ENCODE measurements at places on chromosomes 2 and 18.

- peak; percentile 47 for DNase-seq
Observed at GRCh38 chr2:161170958-161171932, 11.0 kb downstream of the TANK start.

- no peak for DNase-seq
Observed at GRCh38 chr2:8481463-8482009, 200.3 kb upstream of the ID2 start.

GRCh38 chr2:138020432-138020831 is 56.2 kb downstream of the HNMT start:
- no peak for DNase-seq

DNA sequence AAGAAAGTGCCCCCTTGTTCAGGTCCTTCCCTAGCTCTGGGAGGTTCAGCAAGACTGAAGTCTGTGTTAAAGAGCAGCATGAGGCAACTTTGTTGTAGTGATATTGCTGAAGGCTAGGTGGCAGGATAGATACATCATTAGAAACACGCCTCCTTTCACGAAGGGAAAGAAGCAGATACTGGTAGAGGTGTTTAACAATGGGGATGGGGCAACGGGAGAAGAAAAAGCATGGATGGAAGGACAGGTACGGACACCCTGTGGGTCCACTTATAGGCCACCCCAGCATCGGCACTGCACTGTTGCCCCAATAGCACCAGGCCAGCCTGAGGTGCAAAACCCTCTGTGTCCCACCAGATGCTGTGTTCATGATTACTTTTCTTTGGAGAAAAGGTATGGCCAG is 3.5 kb upstream of the IGFBP5 start:
- peak; percentile 32 for DNase-seq

GRCh38 chr2:9799011-9799596 is 44.2 kb upstream of the TAF1B start:
- DNase-seq: no peak

DNA sequence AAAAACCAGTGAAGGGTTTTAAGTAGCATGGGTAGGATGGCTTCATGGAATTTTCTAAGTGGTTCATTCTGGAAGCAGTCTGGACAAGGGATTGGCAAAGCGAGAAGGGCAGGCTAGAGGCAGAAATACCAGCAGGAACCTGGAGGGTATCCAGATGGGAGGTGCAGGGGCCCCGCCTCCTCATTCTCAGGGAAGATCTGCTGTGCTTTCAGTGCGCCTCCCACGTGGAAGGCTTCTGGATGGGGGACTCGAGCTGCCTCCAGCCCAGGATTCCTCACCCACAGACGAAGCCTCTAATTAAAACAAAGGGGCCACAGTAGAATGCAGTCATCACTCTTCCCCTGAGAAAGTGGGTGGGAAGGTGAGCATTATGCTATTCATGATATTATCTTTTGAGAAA is 79.8 kb downstream of the VSNL1 start:
- no peak for DNase-seq

- DNase-seq: no peak
Observed at GRCh38 chr2:236938126-236938525, 147.6 kb upstream of the COPS8 start.

DNA sequence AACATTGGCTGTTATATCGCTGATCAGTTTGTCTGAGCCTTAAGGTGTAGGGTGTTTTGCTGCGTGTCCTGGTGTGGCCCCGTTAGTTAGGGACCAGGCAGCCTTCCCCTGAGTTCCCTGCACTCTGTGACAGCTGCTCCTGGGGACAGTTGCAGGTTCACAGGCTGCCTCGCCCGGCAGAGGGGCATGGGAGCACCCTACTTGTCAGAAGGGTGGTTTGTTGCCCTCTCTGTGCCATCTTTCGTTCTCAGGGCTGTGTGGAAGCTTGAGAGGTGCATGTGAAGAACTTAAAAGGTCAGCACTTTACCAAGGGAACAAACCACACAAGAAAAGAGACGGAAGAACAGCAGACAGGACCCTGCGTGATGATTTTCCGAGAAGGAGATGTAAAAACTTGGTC is 159.6 kb downstream of the LDLRAD4 start:
- no peak for DNase-seq

- DNase-seq: no peak
Observed at GRCh38 chr2:238846628-238847418, 1.1 kb upstream of the TWIST2 start.

- no peak for DNase-seq
Observed at GRCh38 chr2:46548521-46549144, 69.3 kb downstream of the TMEM247 start.

DNA sequence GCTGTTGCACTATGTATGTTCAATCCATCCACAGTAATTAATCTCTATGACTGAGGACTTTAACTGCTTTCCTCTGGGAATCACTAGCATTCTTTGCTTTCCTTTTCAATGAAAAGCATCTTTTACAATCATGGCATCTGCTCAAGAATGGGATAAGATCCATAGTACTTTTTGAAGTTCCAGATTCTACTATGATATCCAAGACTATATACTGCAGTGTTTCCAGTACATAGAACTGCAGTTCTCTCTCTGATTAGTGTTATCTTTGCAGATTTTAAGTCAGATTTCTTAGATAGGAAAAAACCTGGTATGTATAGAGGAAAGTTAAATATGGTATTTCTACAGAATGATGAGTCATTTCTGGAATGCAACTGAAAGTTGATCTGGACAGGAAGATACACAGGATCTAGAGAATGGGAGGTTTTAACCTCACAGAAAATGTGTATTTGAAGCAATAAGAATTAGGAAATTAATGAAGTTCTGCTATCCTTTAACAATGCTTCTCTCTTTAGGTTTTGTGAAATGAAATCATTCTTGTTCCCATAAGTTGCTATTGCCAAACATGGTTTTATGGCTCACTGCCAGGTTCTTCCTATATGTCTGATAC is 670.7 kb downstream of the ERBB4 start:
- no peak for DNase-seq

GRCh38 chr18:22483407-22483806 is 65.7 kb upstream of the CTAGE1 start:
- DNase-seq: no peak

DNA sequence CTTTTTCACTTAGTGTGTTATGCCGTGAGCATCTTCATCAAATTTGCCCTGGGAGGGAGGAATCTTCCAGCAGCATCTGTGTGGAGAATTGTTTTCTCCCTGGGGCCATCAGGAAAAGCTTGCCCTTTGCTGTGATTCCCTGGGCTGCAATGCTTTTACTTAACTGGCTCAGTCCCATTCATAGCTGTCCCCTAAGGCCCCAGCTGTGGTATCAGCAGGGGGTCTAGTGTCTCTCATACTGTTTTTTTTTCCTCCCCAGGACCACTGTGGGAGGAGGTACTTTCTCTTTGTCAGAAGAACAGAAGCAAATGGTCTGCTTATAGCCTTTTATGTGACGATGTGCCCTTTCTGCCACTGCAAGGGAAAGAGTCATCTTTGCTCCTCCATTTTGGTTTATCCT is 176.8 kb upstream of the CELF4 start:
- DNase-seq: no peak

DNA sequence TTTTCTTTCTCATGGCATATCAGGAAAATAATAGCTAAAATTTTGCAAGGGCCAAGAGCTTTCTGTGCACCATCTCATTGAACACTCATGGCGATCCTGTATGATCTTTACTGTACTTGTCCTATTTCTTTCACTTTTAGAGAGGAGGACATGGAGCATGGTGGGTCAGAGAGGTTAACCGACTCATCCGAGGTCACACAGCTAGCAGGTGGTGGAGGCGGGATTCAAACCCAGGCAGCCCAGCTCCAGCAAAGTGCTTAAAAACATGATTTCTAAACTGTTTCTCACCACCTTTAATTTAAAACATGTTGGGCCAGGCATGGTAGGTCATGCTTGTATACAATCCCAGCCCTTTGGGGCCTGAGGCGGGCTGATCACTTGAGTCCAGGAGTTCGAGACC is 6.4 kb downstream of the NGEF start:
- DNase-seq: no peak

- no peak for DNase-seq
Observed at GRCh38 chr2:128394007-128394730, 75.5 kb upstream of the HS6ST1 start.

DNA sequence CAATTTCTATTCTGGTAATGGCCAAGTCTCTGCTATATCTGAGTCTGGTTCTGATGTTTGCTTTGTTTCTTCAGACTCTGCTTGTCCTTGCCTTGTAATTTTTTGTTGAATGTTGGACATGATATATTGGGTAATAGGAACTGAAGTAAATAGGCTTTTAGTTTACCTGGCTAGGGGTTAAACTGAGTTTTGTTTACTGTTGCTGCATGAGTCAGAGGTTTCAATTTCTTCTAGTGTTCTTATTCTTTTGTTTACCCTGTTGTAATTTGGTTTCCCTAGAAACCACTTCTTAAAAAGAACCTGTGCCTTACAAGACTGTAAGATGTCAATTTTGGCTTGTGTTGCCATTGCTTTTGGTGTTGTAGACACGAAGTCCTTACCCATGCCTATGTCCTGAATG is 285.0 kb upstream of the KCNH7 start:
- no peak for DNase-seq
